ENCODE measurements at places on chromosomes 7 and 10. TPM values are rescaled to one million over a fixed set of nuclear protein-coding genes. Genes with fewer than 3 reads are reported as not detected.

DNAJC1 gene
- 39.1 TPM for total RNA-seq

GIMAP7 gene
- total RNA-seq, result 0.15 TPM

FAM131B gene
- 3.9 TPM for total RNA-seq

ARPC1A gene
- 410 TPM for total RNA-seq

AHCYL2 gene
- total RNA-seq, result 14.9 TPM

OPN4 gene
- not detected for total RNA-seq

DNAJC9 gene
- 41.6 TPM for total RNA-seq

KBTBD2 gene
- total RNA-seq, result 38.8 TPM

PCLO gene
- total RNA-seq, result 0.33 TPM

RABGEF1 gene
- 51.2 TPM for total RNA-seq

CADPS2 gene
- total RNA-seq, result 29.1 TPM

NUDT1 gene
- total RNA-seq, result 63.0 TPM

COG5 gene
- 43.8 TPM for total RNA-seq

APBB1IP gene
- 6.3 TPM for total RNA-seq

NKX1-2 gene
- under 0.01 TPM for total RNA-seq

MKX gene
- total RNA-seq, result 0.83 TPM

ABCB4 gene
- 4.8 TPM for total RNA-seq

PDE1C gene
- total RNA-seq, result 0.50 TPM

HMX3 gene
- total RNA-seq, result not detected

C7orf25 gene
- total RNA-seq, result 10.3 TPM

SCART1 gene
- total RNA-seq, result 3.0 TPM

ECHS1 gene
- 94.0 TPM for total RNA-seq

FZD1 gene
- total RNA-seq, result 29.8 TPM

RASSF4 gene
- total RNA-seq, result 15.1 TPM

ZMIZ1 gene
- 49.6 TPM for total RNA-seq

VENTX gene
- not detected for total RNA-seq

RNF148 gene
- total RNA-seq, result 1.3 TPM

CREB5 gene
- 48.1 TPM for total RNA-seq

TMEM196 gene
- total RNA-seq, result not detected

H2BK1 gene
- not detected for total RNA-seq

SLC39A12 gene
- not detected for total RNA-seq

TMEM72 gene
- not detected for total RNA-seq

STEAP1B gene
- total RNA-seq, result 25.9 TPM

SLC13A1 gene
- total RNA-seq, result not detected

HMX2 gene
- not detected for total RNA-seq

VAX1 gene
- not detected for total RNA-seq

ZNF736 gene
- 9.4 TPM for total RNA-seq

IFIT1B gene
- not detected for total RNA-seq

EN2 gene
- not detected for total RNA-seq

ADCY1 gene
- 29.4 TPM for total RNA-seq

RAPGEF5 gene
- 1.3 TPM for total RNA-seq

GALNT17 gene
- total RNA-seq, result not detected

SCIN gene
- under 0.01 TPM for total RNA-seq

TAS2R3 gene
- 1.8 TPM for total RNA-seq

C10orf88 gene
- 8.8 TPM for total RNA-seq

ARHGEF35 gene
- 2.8 TPM for total RNA-seq

BMPER gene
- total RNA-seq, result 11.2 TPM

MSRB2 gene
- 13.8 TPM for total RNA-seq

EPDR1 gene
- 19.5 TPM for total RNA-seq

AGAP5 gene
- 4.1 TPM for total RNA-seq

IDI2 gene
- total RNA-seq, result not detected

WDR37 gene
- total RNA-seq, result 16.6 TPM

NEUROD6 gene
- total RNA-seq, result not detected

Data from smooth muscle cell of trachea (primary cell).